ENCODE measurements at places on chromosomes 4 and X.

GRCh38 chrX:103212749-103213457, 2.0 kb upstream of the BEX4 start:
- DNase-seq: no peak

- no peak for DNase-seq
These were observed 35.7 kb downstream of the STBD1 start for GRCh38 chr4:76342191-76342590.

GRCh38 chr4:177410566-177410965, 31.7 kb downstream of the AGA start:
- no peak for DNase-seq

DNA sequence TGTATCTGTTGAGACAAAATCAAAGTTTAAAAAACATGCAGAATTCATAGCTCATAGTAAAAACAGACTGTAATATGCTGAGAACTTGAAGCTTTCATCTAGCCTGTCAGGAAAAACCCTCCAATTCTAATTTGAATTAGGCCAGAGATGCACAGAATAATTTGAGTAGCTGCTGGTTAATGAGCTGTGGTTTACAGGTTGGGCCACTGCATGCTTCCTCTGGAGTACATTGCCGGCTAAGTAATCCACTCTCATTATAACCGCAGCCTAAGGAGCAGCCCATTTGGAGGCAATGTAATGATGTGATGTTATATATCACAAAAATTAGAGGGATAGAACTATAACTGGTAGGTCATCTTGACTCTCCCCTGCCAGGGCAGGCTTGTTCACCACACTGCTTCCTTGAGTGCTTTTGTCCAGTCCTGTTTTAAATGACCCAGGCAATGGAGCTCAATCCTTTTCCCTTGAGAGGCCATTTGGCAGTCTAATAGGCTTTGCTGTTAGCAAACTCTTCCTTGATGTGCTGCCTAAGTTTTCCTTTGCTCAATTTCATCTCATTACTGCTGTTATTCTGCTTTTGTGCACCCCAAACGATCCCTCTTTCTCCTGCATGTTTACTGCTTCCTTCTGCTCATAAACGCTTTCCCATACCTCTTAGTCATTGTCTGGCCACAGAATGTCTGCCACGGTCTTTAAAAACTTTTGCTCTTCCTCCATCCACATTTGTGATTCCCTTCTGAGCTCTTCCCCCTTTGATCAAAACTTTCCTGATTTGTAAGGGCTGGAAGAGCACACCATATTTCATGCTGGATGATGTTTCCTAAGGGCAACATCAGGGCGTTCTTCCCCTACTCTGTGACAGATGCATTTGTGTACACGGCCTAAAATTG, 230.9 kb downstream of the C4orf33 start:
- no peak for DNase-seq

- DNase-seq: no peak
These were observed 279.9 kb downstream of the PPP3CA start for GRCh38 chr4:101067383-101067782.

GRCh38 chr4:187157380-187157958, 433.8 kb upstream of the FAT1 start:
- DNase-seq: no peak

GRCh38 chr4:151850791-151851213, 90.0 kb upstream of the GATB start:
- no peak for DNase-seq

GRCh38 chr4:42641161-42641560, 15.7 kb downstream of the ATP8A1 start:
- peak; percentile 91 for DNase-seq

GRCh38 chr4:52059372-52059771, 8.3 kb downstream of the SPATA18 start:
- DNase-seq: no peak

GRCh38 chr4:106953036-106953705, 82.9 kb downstream of the DKK2 start:
- no peak for DNase-seq

DNA sequence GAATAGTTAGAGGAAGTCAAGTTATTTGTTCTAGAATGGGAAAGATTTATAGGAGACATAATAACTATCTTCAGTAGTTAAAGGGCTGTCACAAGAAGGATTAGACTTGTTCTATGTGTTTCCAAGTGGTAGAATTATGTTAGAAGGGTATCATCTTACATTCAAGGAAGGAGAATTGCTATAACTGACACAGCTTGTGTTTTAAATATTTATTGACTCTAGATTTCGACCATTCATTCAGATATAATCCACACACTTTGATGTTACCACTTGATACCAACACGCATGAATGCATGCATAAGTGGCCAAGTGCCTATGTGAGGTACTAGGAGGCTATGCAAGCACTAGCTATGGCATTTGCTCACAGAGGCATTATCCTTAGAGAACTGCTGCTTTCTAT, 122.7 kb downstream of the CCNB3 start:
- DNase-seq: no peak

- DNase-seq: no peak
These were observed 30.9 kb downstream of the CAMK2D start for GRCh38 chr4:113730467-113731216.

GRCh38 chr4:83581411-83582288, 45.7 kb downstream of the GPAT3 start:
- peak; percentile 29 for DNase-seq

DNA sequence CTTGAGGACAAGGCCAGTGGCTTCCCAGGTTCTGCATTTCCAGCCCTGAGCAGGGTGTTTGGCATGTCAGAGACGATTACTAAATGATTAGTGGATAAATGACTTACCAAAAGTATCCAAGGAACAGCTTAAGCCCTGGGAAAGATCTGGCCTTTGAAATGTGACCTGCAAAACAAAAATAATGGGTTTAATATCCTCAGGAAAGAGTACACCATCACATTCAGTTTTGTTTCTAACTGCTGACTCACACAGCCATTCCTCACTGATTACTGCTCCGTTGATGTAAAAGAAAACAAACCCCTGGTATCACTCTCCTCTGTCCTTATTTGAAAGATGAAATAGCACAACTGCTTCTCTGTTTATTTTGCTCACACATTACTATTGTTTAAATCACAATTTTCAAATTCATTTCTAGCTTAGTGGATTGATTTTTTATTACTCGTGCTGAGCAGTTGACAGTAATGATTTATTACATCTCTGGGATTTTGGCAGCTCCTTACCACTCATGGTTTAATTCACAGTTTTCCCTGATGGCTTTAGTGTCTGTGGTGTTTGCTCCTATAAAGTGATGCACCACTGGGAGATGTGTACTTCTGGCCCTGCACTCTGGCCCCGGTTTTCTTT, 117.0 kb downstream of the CBLL2 start:
- DNase-seq: no peak

DNA sequence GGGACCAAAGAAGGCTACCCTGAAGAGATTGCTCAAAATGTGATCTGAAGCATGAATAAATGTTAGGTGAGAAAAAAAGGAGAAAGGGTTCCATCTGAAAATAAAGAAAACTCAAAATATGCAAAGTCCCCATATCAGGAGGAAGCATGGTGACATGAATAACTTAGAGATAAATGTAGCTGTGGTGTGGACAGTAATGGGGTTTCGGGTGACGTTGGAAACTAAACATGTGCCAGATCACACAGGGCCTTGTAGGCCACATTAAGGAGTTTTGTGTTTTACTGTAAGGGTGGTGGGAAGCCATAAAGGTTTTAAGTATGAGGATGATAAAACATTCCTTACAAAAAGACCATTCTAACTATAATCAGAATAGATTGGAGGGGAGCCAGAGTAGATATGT, 40.3 kb upstream of the ACSL4 start:
- no peak for DNase-seq

DNA sequence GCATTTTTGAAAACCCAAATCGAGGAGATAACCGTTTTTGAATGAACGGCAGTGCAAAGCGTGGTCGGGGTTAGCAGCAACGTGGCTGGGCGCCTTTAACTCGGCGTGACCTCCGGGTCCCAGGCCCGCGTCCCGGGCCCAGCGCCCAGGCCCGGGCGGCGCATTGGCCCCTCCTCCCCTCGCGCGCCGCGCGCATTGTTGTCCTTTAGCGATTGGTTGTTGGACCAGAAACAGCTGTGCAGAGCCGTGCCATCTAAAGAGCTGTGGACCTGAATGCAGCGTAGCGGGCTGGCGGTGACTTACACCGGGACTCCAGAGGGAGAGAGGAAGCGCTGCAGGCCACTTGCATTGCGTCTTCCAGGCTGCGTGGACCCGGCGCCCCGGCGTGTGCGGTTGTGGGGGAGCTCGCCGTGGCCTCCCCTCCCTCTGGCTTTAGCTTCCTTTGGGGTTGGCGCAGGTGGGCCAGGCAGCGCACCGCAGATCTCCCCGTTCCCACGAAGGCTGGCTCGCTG, at the start of gene STOX2:
STOX2 (plus strand) TSS at position 227 of the 512 bp plus-strand sequence. CDS start 1,484 bp downstream, outside the sequence.
- peak; percentile 30 for DNase-seq

- DNase-seq: no peak
These were observed 28.2 kb downstream of the NHS start for GRCh38 chrX:17403189-17403691.

- DNase-seq: peak; percentile 94
These were observed 64.4 kb downstream of the CXCL13 start for GRCh38 chr4:77669946-77670590.

DNA sequence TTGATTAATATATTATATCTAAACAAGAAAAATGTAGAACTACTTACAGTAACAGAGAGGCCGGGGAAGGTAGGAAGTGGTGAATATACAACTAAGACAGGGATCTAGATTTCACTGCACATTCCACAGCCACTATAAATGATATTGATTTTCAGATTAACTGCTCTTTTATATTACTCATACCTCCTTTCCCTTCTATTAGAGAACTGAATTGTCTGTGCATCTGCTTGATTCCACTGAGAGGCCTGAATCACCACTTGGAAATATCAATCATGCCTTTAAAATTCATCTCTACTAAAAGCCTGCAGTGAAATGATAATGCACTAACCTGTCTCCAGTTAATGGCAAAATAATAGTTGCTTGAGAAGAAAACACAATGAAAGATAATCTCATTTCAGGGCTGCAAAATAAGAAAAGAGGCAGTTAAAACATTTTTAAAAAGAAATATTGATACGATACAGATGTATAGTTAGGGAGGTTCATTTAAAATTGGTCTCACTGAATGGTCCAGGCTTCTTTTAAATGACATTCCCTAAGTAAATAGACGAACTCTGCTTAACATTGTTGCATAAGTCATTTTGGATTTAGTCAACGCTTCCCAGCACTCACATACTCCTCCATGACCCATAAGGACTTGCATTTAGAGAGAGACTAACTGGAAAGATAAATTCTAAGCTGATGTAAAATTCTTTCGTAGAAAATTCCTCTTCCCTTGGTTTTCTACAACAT, 3.8 kb downstream of the ANTXR2 start:
- DNase-seq: no peak

GRCh38 chrX:56232221-56233082, at the start of gene KLF8:
Gene KLF8 (plus strand): TSS chrX:56232356. CDS start chrX:56233335, 979 bp downstream.
- DNase-seq: peak; percentile 42

DNA sequence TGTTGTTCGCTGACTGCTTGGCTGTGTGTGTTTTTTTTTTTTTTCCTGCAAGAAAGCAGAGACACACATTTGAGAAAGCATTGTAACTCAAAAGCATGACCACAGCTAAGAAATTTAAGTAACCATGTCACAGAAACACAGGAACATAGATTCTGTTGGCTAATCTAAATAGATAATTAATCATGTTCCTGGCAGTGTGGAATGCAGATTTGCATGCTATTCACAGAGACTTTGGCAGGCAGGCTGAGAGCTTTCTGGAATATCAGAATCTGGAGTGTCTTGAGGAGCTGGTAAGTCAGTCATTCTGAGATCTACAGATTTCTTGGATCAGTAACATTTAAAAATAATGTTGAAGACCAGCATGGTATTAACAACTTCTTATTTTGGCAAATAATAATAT, 33.2 kb upstream of the SMS start:
- no peak for DNase-seq

GRCh38 chr4:77190053-77190452, 33.0 kb downstream of the CCNG2 start:
- DNase-seq: no peak

DNA sequence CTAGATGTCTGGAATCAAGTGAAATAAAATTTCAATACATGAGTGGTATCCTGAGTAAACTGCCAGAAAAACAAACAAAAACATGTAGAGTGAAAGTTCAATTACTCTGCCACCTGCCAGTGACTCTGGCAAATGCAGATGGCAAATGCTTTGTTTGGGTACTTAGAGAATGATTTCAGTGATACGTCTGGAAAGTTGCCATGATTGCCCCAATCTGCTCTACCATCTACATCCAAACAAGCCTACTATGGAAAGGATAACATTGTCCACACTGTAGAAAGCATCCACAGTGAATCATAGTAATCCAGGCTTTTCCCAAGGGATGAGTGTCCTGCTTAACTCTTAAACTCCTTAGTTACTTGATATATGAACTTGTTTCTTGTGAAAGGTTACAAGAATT, 3.4 kb downstream of the SPATA4 start:
- DNase-seq: no peak

GRCh38 chr4:42624551-42624950, 32.4 kb downstream of the ATP8A1 start:
- DNase-seq: no peak

- DNase-seq: no peak
These were observed 955.2 kb upstream of the DIAPH2 start for GRCh38 chrX:95729401-95729800.

GRCh38 chr4:150008546-150008945, 69.7 kb upstream of the DCLK2 start:
- no peak for DNase-seq

DNA sequence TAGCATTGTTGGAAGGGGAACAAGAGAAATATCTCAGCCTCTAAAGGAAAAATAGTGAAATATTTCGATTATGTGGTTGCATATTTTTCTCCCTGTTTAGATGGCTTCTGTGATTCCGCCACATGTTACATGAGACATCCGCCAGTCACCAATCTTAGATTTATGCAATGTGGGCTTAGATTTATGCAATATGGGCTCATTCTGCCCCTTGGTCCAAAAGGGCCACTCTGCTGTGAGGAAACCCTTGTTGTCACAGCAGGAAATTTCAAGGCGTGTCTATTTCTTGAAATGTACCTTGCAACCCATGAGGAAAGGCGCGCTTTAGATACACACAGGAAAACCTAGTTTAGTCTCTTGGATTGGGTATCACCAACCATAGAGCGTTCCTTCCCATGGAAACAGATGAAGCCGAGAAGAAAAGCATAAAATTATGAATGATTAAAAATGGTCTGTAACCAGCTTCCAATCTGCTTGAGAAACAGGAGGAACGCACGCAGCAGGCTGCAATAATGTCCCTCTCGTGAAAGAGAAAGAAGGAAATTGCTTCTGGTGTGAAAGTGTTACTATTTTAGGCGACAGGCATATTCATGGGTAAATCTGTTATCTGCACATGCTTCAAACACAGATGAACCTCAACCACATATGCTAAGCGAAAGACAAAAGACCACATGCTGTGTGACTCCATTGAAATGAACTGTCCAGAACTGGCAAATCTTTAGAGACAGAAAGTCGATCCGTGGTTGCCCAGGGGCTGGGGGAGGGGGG, 3.7 kb downstream of the RS1 start:
- peak; percentile 69 for DNase-seq

GRCh38 chr4:40227284-40227683, 30.5 kb downstream of the RHOH start:
- DNase-seq: no peak

- DNase-seq: no peak
These were observed 137.2 kb upstream of the WDR1 start for GRCh38 chr4:10253765-10254164.
